ENCODE measurements at places on chromosomes 6 and 20.

DNA sequence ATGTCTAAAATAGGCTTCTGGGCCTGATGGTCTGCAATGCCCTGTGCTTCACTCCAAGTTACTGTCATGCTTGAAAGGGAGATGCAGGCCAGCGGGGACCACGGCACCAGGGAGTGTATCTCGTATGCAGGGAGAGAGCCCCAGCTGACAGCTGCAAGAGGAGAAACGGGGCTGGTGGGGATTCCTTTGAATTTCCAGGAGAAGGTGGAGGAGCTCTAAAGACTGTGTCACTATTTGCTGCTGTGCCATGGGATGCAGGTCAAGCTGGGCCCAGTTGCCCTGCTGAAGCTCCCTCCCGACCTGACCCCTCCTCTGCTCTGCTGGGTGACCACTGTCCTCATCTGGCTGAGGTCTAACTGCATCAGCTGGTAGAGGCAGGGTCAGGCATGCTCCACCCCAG lies 989 bp downstream of the CST1 start:
- no peak for DNase-seq

DNA sequence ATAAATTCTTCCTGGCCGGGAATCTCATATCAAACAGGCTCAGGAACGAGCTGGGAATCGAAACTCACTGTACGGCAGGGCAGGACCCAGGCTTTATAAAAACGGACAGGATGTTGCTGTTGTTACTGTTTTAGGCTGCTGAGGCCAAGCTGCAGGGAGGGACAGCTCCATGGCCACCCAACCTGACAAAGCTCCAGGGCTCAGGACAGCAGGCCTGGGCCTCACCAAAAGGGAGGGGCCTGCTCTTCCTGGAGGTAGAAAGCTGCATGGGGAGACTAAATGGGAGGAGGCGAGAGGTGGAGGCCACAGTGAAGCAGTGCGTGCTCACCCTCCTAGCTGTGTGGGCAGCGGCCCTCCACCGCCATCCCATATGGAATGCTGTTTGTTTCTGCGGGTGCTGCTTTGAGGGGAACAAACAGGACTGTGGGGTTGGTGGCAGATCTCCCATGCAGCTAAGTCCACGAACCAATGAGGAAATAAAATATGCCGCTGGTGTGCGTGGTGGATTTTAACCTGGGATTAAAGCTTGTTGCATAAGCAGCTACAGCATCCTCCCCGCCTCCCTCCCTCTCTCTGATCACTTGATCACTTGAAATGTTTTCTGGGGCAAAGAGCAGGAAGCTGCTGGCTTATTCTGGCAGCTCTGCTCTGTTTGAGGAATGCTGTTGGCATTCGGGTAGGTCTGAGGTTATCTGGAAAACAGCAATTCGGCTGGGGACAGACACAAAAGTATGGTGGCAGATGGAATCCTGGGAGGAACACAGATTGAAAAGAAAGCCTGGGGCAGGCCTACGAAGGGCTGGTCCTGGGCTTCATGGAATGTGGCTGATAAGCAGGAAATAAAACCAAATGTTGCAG lies 2.4 kb upstream of the ZMYND8 start:
- peak; percentile 79 for DNase-seq

DNA sequence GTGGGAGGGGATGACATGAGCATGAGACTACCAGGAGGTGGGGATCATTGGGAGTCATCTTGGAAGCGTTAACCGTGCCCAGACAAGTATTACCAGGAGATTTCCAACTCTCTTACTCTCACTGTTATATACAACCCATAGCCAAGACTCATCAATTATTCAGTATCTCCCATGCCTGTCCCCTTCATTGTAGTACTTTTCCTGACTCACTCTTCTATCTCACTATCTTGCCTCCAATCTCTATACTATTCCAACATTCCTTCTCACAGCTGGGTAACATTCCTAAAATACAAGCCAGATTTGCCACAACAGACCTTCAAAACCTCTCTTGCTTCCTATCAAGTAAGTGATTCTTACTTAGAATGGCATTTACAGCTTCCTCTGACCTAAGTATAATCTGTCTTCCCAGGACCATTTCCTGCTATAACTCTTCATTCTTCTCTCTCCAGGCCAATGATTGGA lies 226.3 kb upstream of the SMLR1 start:
- DNase-seq: no peak

DNA sequence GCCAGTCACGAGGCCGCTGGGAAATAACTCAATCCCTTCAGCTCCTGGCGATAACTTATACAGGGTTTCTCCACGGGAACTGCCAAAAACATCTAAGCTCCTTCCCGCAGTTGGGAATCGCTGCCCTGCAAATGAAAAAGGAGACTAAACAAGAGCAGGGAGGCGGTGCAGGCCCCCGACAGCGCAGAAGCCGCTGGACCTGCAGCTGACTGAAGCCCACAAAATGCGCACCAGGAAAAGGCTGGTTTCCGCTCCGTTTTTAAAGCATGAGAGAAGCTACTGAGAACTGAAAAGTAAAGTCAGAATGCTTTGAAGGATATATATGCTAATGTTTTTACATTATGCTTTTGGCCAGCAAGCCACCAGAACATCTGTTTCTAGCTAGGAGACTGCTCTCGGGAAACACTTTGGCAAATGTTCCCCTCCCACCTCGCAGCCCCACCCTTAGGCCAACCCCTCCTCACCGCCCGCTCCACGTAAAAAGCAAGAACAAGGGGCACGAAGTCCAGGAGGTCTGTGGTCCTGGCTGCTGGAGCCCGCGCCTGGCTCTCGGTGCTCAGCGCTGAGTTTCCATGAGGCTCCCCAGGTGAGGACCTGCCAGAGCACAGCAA lies 90.5 kb downstream of the SOD2 start:
- DNase-seq: no peak

DNA sequence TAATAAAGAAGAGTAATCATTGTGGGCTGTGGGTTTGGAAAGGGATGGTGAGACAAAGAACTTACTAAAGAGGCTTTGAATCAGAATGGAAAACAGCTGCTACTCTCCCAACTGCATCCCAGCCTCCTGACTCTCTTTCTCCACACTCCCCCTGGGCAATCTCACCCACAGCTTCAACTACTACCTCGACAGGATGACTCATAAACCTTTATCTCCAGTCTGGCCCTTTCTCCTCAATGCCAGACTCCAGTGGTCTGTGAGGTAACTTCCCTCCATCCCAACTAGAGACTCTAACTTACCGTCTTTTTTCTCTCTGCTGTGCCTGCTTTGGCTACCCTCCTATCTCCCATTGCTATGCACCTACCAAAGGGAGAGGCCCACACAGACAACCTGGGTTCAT lies 135.3 kb upstream of the RREB1 start:
- DNase-seq: no peak

All from cardiac muscle cell (in vitro differentiated cells and primary cell).